ENCODE measurements at places on chromosomes 4 and X.

DNA sequence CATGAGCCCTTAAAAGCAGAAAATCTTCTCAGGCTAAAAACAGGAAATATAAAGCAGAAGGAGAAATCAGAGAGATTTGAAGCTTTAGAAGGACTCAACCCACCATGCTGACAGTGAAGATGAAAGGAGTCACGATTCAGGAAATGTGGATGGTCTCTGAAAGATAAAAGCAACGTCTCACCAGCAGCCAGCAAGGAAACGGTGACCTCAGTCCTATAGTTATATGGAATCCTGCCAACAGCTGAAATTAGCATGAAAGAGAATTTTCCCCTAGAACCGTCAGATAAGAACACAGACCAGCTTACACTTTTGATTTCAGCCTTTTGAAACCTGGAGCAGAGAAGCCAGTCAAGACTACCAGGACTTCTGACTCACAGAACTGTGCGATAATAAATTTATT, 715.7 kb upstream of the HTR2C start:
- no peak for DNase-seq

- no peak for DNase-seq
These were observed 330.5 kb upstream of the AADAT start for GRCh38 chr4:170420255-170420693.

- no peak for DNase-seq
These were observed 978.1 kb downstream of the C4orf33 start for GRCh38 chr4:130074096-130074495.

DNA sequence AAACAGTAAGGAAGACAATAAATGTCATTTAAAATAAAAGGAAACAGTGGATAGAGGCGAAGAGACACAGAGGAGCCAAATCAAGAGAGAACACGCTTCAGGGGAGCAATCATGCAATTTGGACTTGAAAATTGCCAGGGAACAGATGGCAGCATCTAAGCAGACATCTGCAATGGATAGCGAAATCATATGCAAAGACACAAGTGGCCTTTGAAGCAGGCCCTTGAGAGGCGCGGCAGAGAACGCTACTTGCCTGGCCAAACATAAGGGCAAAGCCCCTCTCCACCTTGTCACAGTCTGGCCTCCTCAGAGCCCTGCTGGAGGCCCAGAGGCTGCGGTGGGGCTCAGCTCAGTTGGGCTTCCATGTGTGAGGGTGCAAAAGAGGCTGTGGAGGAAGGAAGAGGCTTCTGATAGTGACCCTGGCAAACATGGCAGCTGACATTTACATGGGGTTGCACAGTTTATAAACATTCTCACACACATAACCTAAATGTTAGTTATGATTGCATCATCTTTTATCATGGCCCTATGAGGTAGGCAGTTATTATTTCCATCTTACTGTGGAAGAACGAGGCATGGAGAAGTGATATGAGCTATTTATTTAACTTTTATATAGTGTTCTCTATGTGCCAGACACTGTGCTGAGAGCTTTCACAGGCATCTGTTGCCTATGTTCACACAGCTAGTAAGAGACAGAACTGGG, 18.3 kb downstream of the ADGRG4 start:
- DNase-seq = no peak

- DNase-seq = no peak
These were observed 310.8 kb downstream of the AFF2 start for GRCh38 chrX:148811236-148811635.

GRCh38 chr4:94378047-94378446, 35.4 kb upstream of the HPGDS start:
- no peak for DNase-seq

DNA sequence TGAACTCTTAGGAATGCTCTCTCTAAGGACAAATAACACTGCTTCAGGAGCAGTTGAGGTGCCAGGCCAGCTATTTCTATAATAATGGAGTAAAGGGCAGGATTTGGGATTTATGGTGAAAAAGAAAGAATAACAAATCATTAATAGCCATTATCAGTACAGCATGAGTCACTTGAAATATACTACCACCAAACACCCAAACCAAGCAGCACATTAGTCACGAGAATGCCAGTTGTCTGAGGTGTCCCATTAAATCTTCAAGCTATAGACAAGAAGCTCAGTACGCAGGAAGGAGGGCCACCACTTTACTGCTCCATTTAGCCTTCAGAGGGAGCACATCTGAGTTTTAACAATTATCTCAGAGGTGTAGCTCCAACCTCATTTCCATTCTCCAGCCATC, 106.8 kb upstream of the MAGEA10 start:
- DNase-seq = no peak

DNA sequence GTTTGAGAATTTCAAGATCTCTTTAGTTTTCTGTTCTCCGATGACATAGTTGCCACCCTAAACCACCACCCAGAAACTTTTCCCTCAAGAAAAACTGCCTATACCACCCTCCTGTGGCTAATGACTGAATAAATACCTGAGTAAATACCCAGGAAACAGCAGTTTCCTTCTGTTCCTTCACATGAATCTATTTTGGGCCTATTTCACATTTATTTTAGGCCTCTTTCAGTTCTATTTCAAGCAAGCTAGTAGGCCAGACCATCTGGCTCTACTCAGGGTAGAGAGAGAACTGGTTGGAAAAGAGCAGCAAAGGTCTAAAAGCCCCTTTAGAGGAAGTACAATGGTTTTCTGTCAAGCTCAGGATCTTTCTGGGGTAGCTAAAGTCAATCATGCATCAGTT, 23.4 kb downstream of the ARHGEF9 start:
- DNase-seq = no peak

DNA sequence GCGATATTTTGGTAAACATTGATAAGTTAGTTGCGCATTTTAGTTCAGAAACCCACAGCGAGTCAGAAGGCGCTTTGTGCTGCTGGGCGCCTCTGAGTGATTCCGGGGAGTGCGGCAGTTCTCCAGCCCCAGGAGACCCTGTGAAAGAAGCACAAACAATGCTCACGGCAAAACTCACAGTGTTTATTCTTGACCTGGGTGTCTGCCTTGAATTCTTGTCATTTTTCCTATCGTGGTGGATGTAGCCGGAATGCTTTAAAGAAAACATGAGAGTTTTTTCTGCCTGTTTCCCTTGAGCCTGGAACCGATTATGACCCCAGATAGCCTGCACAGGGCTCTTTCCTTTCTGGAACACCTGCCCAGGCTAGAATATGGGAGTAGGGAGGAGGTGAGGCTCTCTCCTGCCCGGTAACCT, 6.7 kb downstream of the TBL1X start:
- no peak for DNase-seq

- no peak for DNase-seq
These were observed 508.8 kb downstream of the C4orf33 start for GRCh38 chr4:129604632-129605255.

- DNase-seq = peak; percentile 78
These were observed at the start of gene SLC16A2 for GRCh38 chrX:74421036-74421739. TSS of gene SLC16A2 (plus strand) at chrX:74421493. CDS start at chrX:74421638, 145 bp downstream.

DNA sequence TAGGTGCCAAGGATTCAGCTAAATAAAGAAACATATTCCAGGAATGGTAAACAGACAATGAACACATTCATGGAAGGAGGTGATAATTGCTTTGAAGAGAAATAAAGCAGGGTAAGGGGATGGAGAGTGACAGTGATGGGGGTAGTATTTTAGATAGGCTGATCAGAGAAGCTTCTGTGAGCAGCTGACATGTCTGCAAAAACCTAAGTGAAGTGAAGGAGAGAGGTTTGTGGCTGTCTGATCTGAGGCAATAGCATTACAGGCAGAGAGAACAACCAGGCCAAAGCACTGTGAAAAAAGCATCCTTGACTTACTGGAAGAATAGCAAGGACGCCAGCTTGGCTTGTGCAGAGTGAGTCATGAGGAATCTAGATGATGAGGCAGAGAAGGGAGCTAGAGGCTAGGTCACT, 271.9 kb upstream of the GATB start:
- no peak for DNase-seq

GRCh38 chr4:165351359-165352130, 24.1 kb downstream of the MSMO1 start:
- DNase-seq = no peak
